NAMALWA (cell line): ENCODE measurements at places on chromosomes 12 and 14.

DNA sequence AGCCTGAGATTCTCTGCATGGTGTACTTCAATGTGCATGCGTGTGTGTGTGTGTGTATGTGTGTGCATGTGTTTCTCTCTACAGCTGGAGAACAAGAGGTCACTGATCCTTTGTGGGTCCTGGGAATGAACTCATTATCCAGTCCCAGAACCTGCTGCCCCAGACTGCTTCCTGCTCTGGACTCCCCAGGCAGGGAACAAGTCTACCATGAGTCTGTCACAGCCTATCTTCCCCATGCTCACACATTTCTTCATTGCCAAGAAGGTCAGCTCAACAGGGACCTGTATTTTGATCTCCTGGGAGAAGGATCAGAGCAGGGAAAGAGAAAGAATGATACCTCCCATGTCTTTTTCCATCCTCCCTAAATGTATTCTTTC is 2.9 kb upstream of the AGAP2 start:
- DNase-seq = no peak

GRCh38 chr12:121238604-121239350 is 28.8 kb downstream of the P2RX4 start:
- DNase-seq = no peak

GRCh38 chr14:51317373-51317772 is 77.3 kb downstream of the TMX1 start:
- DNase-seq = no peak

DNA sequence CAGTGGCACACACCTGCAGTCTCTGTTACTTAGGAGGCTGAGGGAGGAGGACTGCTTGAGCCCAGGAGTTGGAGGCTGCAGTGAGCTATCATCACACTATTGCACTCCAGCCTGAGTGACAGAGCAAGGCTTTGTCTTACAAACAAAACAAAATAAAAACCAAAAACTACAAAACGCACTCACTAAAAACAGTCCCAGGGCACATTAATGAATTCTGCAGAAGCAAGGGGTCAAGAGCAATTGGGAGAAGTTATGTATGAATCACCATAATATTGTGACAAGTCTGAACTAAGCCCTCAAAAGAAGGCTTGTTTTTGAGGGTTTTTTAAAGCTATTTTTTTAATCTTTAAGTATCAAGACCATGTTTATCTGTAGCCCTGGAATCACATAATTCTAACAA is 201.1 kb downstream of the MED13L start:
- no peak for DNase-seq

DNA sequence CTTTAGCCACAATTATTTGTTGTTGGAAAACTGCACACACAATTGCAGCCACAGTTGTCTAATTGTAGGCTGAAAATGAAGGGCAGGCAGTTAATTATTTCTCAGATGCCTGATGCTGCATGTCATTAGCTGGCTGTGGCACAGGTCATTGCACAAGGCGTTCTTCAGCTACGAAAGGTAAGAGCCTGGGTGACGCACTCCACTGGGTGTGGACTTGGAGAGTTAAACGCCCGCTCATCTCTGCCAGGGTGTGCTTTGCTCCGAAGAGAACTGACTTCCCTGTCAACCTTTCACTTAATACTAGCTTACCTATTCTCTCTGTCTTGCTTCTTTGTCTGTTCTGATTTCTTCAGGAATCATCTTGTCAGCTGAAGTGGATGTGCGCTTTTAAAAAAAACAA is 91.4 kb upstream of the CPM start:
- no peak for DNase-seq

DNA sequence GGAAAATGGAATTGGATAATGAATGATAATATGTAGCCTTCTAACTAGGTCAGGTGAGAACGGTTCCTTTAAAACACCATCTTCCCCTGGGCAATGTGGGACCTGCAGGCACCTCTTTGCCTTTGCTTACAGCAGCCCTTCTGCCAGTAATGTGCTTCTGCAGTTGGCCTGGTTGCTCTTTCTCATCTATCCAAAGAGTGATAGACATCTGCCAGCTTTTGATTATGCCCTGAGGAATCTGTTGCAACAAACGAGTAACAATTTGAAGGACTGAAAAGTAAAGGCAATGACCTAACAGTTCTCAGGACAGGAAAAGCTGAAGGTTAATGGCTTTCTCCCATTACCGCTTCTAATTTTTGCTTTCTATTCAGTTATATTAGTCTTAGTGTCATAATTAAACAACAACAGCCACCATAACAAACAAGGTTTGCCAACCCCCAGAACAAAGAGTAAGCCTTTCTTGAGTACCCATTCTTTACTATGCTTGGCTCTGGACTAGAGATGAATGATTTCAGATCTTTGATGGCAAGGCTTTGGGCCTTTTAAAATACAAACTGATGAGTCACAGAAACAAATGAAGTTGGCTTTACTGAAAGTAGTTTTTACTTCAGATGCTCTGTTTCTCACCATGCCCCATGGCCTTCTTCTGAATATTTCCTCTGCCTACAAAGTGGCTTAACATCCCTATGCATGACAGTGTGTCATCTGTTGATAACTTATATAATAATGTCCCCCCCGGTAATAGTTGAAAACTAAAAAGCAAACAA is 76.1 kb upstream of the KRR1 start:
- no peak for DNase-seq

- DNase-seq = no peak
These were observed 33.7 kb downstream of the CPM start for GRCh38 chr12:68899251-68899771.
